ENCODE measurements at places on chromosomes 11 and 22.

- no peak for DNase-seq
These were observed 45.8 kb upstream of the SORL1 start for GRCh38 chr11:121406291-121406690.

GRCh38 chr11:114684636-114685035 is 6.3 kb downstream of the NXPE2 start:
- DNase-seq = no peak

DNA sequence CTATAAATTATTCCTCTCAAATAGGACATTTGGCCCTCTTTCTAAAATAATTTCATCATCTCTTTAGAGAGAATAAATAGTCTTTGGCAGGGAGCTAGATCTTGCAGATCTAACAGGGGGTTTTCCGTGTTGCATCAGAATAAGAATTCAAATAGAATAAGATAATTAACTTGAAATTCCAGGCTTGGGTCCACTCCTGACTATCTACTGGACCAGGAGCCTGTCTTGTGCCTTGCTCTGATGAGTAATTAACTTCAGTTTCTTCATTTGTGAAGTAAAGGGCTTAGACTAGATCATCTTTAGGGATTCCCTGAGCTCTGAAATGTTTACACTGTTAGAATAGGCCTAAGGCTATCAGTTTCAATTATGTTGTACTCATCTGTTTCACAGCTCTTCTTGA is 23.5 kb upstream of the TMEM123 start:
- DNase-seq = no peak

DNA sequence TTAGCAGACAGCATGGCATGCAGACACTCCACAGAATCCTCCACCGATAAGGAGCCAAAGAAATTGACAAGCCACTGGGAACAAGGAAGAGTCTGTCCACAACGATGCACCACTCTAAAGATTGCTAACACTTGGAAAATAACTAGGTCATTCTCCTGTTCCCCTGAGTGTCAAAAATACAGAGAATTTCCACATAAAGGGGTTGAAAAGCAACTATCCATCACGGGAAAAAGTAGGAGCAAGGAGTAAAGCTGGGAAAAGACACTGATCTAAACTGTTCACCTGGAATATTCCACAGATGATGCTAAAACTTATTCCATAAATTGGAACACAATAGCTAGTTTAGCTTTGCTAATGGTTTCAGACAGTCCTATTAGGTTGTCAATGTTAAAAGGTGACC is 47.0 kb upstream of the SLC25A1 start:
- DNase-seq = no peak

DNA sequence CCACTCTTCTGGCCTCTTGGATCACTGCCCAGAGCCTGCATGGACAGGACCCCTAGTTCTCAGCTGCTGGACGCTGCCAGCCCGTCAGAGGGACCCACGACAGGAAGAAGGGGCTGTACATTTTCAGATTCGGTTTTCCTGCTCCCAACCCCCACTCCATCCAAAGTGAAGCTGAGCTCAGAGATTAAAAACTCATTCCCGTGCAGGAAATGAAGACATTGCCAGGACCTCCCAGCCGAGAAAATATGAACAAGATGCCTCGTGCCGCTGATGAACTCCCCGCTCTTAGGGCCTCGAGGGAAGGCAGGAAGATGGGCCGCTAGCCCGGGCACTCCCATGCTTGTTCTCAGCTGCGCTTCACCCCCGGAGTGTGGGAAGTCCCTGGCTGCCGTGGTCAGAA is 36.1 kb downstream of the RPUSD4 start:
- peak; percentile 43 for DNase-seq

DNA sequence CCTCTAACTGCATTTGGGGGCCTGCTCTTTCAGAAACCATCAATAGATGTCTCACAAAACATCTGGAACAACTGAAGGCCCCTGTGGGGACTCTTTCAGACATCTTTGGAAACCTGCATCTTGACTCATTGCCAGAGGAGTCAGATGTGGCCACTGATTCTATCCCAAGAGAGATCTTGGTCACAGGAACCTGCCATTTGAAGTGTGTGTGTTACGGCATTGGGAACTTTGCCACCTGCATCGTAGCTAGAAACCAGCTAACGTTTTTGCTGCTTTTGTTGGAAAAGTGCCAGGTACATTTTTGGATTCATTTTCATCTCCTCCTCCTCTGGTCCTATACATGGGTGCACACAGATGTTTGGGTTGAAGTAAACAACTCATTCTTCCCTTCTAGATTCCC is 4.3 kb downstream of the SRRD start:
- no peak for DNase-seq

GRCh38 chr11:129191649-129192048 is 476 bp downstream of the ARHGAP32 start:
- DNase-seq = no peak

DNA sequence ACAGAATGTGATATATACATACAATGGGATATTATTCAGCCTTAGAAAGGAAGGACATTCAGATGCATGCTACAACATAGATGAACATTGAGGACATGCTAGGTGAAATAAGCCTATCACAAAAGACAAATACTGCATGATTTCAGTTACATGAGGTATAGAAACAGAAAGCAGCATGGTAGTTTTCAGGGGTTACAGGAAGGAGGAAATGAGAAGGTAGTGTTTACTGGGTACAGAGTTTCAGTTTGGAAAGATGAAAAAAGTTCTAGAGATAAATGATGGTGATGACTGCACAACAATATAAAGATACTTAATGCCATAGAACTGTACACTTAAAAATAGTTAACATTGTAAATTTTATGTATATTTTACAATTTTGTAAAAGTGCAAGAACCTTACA is 266.7 kb upstream of the C11orf87 start:
- no peak for DNase-seq

GRCh38 chr11:46916286-46917108 is 1.9 kb downstream of the LRP4 start:
- peak; percentile 90 for DNase-seq

DNA sequence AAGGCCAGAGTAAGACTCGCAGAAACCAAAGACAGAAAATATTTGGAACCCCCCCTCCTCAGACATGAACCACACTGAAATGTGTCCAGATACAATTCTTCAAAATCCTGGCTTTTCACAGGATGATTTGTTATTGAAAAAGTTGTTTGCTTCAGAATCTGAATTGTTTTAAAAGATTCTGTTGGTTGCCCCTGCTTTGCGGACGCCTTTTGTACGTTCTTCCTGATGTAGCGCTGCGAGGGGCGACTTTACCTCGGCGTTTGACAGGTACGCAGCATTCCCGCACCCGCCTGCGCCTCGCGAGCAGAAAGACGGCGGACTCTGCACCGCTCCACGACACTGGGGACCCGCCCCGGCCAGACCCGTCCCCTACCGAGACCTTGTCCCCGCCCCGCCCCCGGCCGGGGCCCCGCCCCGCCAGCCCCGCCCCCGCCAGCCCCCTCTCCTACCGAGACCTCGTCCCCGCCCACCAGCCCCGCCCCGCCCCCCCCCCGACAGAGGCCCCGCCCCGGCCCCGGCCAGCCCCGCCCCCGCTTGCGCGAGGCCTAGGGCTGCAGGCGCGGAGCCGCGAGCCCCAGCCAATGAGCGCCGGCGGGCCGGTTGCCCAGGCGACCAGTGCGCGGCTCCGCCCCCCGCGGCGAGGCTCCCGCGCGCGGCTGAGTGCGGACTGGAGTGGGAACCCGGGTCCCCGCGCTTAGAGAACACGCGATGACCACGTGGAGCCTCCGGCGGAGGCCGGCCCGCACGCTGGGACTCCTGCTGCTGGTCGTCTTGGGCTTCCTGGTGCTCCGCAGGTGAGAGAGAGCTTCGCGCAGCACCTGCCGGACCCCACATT is at the start of gene GLB1L2:
GLB1L2 (plus strand) TSS at position 635 of the 835 bp plus-strand sequence; CDS start at position 709, 74 bp downstream.
- DNase-seq = peak; percentile 59

- no peak for DNase-seq
These were observed 49.2 kb downstream of the OTOG start for GRCh38 chr11:17596310-17596669.

DNA sequence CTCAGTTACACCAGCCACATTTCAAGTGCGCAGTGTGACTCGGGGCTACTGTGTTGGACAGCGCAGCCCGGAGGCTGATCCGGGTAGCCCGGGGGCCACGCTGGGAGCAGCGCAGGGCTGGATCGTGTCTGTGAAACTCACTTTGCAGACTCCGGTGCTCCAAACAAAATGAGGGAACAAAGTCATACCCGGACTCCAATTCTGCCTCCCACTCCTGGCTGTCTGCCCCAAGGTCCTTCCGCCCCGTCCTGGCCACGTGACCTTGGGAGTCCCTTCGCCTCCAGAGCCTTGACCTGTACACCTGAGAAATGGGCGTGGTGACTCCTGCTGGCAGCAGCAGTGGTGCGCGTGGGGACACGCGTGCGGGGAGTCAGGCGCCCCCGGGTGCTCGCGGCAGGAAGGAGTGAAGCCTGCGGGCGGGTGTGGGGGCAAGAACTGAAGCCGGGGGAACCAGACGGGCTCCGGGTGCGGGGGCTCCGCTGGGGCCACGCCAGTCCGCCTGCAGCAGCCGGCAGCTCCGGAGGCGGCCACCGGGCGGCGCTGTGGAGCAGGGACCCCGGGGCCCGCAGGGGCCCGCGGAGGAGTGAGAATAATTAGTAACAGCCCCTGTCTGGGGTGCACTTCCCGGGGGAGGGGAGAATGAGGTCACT is 42.4 kb downstream of the KCNJ4 start:
- peak; percentile 63 for DNase-seq

- no peak for DNase-seq
These were observed 15.9 kb downstream of the RTN4RL2 start for GRCh38 chr11:57476047-57476756.

DNA sequence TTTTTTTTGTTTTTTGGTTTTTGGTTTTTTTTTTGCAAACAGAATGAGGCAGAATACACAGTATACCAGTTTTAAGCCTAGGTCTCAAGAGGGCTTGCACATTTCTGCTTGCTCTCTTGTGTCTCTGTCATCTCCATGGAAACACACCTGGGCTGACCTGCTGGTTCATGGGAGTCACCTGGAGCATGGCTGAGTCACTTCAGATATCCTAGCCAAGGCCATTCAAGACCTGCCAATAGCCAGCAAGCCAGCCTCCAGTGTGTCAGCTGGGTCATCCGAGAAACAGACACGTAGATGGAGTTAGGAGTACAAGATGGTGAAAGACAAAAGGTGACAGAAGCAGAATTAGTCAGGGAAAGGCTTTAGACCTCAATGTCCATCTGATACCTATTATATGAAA is 124.2 kb upstream of the SEZ6L start:
- no peak for DNase-seq

DNA sequence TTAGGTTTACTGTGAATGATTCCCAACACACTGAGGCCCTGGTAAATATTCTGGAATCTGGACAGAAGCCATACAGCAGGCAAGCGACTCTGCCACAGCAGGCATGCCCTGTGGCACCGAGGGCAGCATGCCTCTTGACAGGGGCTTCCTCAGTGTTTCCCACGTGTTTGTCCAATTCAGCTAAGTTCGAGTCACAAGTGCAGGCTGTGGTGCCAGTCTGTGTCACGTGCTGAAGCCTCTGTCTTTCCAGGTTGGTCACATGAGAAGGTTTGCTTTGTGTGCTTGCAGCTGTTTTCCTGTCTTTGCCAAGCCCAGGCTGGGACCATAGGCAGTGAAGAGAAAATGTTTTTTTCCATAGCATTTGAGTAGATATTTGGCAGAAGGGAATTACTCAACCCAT is 2.4 kb upstream of the PPFIBP2 start:
- no peak for DNase-seq

DNA sequence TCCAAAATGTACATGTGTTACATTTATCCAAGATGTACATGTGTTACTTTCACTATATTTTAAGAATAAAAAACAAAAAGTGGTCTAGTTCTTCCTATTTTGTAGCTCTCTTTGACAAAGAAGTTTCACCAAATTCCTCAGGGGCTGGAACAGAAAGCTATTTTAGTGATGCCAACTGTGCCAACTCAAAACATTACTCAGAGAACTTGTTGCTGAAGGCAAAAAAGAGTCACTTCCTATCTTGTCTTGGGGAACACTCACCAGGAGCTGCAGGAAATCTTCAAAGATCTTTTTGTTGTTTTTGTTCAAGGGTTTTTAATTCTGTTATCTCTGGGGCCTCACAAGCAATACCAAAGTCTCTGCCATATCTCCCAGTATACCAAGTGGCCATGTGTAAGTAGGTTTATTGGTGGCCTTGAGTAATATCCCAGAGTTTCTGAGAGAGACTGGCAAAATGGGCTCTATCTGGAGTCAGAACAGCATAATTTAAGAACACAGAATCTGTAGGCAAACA is 13.6 kb upstream of the EED start:
- DNase-seq = peak; percentile 11

GRCh38 chr11:62553080-62553838 is 6.7 kb upstream of the AHNAK start:
- peak; percentile 89 for DNase-seq
